IPS-NIHi11 (cell line): ENCODE measurements at places on chromosomes 2 and 18.

- no peak for DNase-seq
Observed at GRCh38 chr18:55500316-55501086, 87.5 kb downstream of the TCF4 start.

DNA sequence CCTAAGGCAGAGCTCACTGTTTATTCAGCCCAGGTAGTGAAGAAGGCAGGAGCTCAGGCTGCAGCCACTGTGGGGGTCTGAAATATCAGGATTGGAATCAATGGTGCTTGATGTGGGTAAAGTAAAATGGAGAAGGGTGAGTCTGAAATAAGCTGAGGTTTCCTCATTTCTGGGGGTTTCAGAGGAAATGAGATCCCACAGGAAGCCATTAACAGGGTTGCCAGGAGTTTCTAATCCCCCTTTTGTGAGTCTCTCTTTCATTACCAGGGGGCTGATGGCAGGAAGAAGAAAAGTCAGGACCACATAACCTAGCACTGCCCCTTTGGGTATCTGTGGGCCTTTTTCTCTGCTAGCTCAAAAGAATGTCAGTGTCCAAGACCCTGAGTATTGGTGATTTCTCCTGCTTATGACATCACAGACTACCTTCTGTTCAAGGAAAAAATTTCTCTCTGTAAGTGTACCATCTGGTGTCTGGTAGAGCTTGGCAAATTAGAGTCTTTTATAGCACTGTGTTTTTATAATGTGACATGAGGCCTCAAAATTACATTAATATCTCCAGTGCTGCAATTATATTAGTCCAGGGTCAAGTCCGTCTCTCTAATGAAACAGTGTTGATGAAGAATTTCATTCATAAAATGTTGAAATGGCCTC lies 56.0 kb downstream of the LBH start:
- DNase-seq: no peak

DNA sequence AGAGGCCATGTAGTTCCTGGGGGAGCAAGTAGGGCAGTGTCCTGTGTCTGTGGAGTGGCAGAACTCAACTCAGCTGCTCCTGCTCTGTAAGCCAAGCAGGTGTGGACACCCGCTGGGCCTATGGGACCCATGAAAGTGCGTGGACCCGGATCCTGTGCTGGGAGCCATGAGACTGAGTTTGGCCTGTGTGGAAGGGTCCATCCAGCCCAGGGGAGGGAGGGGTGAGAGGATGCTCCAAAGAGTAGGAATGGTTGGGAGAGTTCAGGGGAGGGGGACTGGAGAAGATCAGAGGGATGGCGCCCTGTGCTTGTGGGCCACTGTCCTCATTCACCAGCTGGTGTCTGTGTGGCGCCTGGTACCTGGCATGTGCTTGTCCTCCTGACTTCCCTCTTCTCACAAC lies 226.4 kb upstream of the HS6ST1 start:
- no peak for DNase-seq

DNA sequence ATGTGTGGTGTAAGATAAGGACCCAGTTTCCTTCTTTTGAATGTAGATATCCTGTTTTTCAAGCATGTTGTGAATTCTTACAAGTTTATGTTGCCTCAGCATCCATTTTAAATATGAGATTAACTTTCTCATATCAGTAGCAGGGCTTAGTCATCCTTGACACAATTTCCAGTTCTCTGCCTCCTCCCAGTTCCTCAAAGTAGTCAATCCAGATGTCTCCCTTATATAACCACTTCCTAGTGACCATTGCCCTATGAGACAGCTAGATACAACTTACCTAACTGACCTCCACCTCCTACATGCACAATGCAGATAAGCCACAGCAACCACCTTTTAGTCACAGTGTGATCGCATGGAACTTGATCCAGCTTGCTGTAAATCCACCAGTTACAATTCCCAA lies 269.2 kb upstream of the ZNF521 start:
- DNase-seq: no peak

DNA sequence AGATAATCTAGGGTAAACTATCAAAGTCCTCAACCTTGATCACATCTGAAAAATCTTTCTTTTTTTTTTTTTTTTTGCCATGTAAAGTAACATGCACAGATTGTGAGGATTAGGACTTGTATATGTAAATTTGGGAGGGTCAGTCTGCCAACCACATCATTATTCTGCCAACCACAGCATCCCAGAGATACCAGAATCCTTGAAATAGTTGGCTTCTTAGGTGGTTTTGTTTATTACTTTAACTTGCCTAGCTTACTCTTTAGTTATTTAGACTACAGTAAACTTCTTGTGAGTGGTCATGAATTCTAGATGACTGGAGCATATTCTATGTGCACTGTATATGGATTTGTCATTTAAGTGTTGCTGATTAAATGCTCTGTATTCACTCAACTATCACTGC lies 242.1 kb upstream of the RBMS1 start:
- DNase-seq: no peak

- no peak for DNase-seq
Observed at GRCh38 chr2:160482673-160483072, 10.9 kb downstream of the RBMS1 start.

DNA sequence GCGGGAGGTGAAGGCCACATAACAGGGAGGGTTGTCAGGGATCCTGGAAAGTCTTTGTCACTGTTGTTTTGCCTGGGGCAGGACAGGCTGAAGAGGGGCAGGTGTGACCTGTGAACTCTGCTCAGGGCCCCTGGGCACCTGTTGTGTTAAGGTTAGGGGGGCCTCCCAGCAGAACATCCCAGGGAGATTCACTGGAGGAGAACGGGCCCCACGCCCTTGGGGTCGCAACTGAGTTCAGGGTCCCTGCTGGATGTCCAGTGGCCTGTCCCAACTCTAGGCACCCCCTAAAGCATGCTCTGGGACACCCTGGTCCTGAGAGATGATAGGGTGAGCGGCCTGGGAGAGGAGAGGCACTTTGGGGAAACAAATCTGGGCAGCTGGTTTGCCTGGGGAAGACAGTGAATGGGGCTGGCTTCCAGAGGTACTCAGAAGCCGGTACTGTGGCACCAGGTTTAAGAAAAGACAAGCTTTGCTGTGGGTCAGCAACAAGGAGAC lies 22.9 kb downstream of the GPR35 start:
- DNase-seq: no peak

- DNase-seq: peak; percentile 32
Observed at GRCh38 chr2:33598561-33599174, 431 bp downstream of the FAM98A start.

DNA sequence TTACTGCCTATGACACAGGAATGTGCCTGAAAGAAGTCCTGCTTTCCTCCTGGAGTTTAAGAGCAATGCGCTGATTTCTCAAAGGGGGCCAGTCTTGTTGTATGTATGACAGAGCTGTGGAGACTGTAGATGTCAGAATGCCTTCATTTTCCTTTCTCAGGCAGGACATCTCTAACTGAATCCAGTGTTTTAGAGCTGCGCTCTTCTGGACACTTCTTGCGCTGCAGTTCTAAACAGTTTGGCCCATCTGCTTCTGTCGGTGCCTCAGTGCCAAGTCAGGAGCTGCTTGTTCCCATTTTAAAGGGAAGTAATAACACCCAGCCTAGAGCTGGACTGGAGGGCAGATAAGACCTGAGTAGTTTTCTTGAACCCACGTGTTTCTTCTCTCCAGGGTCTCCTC lies 91.4 kb downstream of the ESCO1 start:
- DNase-seq: no peak

GRCh38 chr2:178363252-178363651 lies 87.7 kb downstream of the PRKRA start:
- DNase-seq: no peak

GRCh38 chr2:202307690-202308089 lies 42.1 kb downstream of the NOP58 start:
- peak; percentile 31 for DNase-seq

GRCh38 chr2:182447863-182448262 lies 21.0 kb upstream of the PDE1A start:
- no peak for DNase-seq

DNA sequence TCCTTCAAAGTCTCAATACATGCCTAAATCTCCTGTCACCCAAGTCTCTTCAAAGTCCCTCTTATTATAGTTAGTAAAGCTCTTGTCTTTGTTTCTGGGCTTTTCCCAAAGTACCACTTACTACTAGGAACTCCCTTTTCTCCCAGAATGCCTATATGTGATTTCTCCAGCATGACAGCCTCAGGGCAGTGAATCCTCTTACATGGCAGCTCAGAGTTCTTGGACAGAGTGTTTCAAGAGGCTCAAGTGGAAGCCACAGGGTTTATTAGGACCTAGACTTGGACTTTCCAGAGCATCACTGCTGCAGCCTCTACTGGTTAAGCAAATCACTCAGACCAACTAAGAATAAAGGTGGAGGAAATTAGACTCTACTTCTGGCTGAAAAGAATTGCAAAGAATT lies 98.9 kb downstream of the CSRNP3 start:
- DNase-seq: no peak

DNA sequence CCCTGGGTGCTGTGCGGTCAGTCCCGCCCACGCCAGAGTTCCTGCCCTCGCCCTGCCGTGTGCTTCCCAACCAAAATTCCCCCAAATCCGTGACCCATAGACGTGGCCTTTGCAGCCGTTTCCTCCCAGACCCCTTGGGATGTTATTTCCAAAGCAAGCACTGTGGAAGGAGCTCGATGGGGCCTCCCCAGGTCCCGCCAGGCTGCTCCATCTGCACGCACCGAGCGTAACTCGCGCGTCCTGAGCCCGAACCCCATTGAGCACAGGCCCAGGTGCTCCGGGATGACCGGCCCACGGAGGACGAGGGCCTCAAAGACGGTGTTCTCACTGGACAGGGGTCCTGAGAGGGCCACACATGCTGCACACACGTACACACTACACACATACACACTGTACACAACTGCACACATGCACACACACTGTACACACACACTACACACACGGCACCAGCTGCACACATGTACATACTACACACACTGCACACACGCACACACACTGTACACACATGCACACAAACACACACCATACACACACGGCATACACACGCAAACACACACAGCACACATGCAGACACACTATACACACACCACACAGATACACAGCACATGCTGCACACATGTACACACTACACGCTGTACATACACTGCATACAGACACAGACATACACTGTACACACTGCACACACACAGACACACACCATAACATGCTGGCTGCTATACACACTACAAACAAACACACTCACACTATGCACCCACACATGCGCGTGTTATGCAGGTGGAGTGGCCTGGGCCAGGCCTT lies 431.2 kb upstream of the SALL3 start:
- no peak for DNase-seq

- no peak for DNase-seq
Observed at GRCh38 chr2:126717928-126718327, 62.0 kb downstream of the GYPC start.

DNA sequence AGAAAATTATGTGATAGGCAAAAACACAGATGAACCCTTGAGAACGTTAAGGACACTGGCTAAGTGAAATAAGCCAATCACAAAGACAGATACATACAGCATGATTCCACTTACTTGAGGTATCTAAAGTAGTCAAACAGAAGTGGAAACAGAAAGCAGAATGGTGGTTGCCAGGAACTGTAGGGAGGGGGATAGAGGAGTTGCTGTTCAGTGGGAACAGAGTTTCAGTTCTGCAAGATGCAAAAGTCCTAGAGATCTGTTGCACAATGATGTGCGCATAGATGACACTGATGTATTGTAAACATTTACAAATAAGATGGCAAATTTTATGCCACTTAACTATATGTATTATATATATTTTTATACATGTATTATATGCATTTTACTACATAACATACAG lies 59.7 kb downstream of the POLE4 start:
- no peak for DNase-seq

DNA sequence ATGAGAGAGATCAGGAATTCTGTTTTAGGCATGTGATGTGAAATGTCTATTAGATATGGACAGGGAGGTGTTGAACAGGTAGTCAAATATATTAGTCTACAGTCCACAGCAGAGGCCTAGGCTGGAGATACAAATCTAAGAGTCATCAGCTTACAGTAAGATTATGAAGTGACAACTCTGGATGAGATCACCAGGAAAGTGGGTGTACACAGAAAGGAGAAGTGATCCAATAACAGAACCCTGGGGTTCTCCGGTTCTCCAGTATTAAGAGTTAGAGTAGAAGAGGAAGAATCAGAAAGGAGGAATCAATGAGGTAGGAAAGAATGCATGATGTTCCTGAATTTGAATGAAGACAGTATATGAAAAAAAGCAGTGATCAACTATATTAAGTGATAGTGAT lies 362.3 kb downstream of the FIGN start:
- no peak for DNase-seq

DNA sequence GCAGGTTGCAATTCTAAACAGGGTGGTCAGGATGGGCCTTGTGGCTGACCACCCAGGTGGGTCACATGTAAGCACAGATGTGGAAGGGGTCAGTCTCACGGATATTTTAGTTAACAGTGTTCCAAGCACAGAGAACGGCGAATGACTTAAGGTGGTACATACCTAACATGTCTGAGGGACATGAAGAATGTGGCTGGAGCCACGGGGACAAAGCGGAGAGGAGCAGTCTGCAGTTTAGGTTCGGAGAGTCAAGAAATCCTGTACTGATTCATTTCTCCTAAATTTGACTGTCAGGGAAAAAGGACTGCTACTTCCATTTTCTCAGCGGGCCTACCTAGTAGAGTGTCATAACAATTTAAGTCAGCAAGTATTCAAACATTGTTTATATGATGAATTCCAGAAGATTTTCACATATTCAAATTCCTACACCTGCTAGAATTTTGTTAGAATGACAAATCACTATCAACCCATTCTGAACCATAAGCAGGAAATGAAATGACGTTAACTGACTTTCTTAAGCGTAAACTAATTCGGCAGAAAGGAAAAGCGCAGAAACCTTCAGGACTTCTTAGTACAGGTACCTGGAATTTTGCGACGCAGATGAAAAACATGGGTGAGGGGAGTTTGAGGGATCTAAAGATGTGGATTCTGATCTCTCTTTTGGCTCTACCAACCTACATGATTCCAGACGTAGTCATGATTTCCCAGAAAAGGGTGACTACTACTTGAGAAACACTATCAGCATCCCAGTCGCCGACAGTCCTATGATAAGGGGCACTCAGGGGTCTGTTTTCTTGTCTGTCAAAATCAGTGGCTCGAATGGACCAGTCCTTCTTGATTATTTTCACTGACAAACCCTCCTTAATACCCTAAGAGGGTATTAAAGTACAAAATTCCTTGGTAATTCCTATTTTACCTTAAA lies 41.3 kb downstream of the PTPN2 start:
- no peak for DNase-seq

DNA sequence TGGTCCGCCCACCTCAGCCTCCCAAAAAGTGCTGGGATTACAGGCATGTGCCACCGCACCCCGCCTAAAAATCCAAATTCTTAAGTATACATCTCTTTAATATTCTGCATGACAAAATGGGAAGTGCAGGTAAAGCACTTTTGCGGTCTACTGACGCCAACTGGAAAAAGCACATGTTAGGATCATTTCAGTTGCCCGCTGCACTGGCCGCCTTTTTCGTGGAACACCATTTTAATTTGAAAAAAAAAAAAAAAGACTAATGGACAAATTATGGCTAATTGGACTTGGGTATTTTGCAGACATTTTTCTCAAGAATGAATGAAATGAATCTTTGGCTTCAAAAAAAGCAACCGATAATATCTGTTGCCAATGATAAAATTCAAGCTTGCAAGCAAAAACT lies 129.3 kb upstream of the GPC1 start:
- DNase-seq: no peak

GRCh38 chr2:122863532-122863931 lies 1108.1 kb downstream of the TSN start:
- no peak for DNase-seq

GRCh38 chr2:111975819-111976218 lies 77.4 kb downstream of the MERTK start:
- DNase-seq: no peak
